Activated naive CD8-positive, alpha-beta T cell treated with anti-CD3 and anti-CD28 coated beads, Interleukin-2, amount 50 U/mL, for 24 hours (primary cell): ENCODE measurements at places on chromosomes 6 and 20.

GRCh38 chr20:9110916-9111432 lies 42.1 kb downstream of the PLCB4 start:
- no peaks in the 10 kb centered on the region for H3K36me3 ChIP-seq
- no peaks in the 10 kb centered on the region for H3K4me1 ChIP-seq
- H3K4me3 ChIP-seq, result no peak overlapping the region
- no peaks in the 10 kb centered on the region for H3K27me3 ChIP-seq
- DNase-seq, result no peak
- H3K27ac ChIP-seq, result no peak overlapping the region

- H3K4me1 ChIP-seq, result no peaks in the 10 kb centered on the region
- H3K27ac ChIP-seq, result no peak overlapping the region
- no peak overlapping the region for H3K4me3 ChIP-seq
- no peak for DNase-seq
Observed at GRCh38 chr20:62266340-62266739, 28.0 kb downstream of the OSBPL2 start.

- DNase-seq, result no peak
- H3K27ac ChIP-seq, result no peak overlapping the region
- H3K36me3 ChIP-seq, result no peaks in the 10 kb centered on the region
- H3K4me1 ChIP-seq, result no peaks in the 10 kb centered on the region
Observed at GRCh38 chr6:163738725-163739407, 324.3 kb downstream of the QKI start.

DNA sequence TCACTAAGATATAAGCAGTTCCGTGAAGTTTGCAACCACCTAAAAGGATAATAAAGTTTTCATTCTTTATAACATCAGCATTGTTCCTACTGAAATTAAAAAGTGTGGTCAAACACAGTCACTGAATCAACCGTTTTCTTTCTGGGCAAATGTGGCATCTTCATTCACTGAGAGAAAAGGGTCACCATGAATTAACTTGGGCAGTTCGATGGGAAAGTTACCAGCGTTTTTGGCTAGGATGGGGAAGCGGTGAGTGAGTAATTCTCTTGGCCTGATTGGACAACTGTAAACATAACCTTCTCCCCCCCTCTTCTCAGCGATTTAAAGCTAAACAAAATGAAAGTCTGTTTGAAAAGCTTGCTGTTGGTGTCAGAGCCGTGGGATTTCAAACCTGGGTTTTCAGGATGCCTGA lies 181.8 kb downstream of the SASH1 start:
- no peaks in the 10 kb centered on the region for H3K36me3 ChIP-seq
- H3K4me1 ChIP-seq, result peaks cover 15% of the 10 kb centered on the region
- peak overlapping the region; percentile 69 for H3K27ac ChIP-seq
- H3K4me3 ChIP-seq, result peak overlapping the region; percentile 17

GRCh38 chr6:112883095-112883494 lies 536.0 kb downstream of the RFPL4B start:
- DNase-seq, result no peak
- no peaks in the 10 kb centered on the region for H3K27me3 ChIP-seq
- no peaks in the 10 kb centered on the region for H3K4me1 ChIP-seq
- no peak overlapping the region for H3K4me3 ChIP-seq

GRCh38 chr6:158160932-158161539 lies 7.0 kb downstream of the SERAC1 start:
- peaks cover 21% of the 10 kb centered on the region for H3K4me1 ChIP-seq
- no peak overlapping the region for H3K4me3 ChIP-seq
- H3K27ac ChIP-seq, result no peak overlapping the region
- no peaks in the 10 kb centered on the region for H3K27me3 ChIP-seq
- DNase-seq, result no peak
- peaks cover 12% of the 10 kb centered on the region for H3K36me3 ChIP-seq

DNA sequence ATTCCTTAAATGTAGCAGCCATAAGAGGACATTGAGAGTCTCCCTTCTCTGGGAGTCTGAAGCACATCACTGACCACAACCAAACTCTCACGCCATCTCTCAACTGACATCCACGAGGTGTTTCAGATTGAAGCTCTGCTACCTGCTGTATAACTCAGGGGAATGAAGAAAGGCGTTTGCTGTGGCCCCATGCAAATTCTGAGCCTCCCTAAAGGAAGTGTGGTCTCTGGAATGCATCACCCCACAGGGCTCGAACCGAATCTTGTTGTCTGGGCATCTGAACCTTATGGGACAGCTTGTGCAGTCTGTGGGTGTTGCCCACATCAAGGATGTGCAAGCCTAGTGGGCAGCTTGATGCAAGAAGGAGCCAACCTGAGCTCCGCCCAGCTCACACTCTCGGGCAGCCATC lies 10.9 kb downstream of the PMEPA1 start:
- H3K4me3 ChIP-seq, result no peak overlapping the region
- no peaks in the 10 kb centered on the region for H3K36me3 ChIP-seq
- H3K4me1 ChIP-seq, result peaks cover 64% of the 10 kb centered on the region
- H3K27ac ChIP-seq, result peak overlapping the region; percentile 70
- DNase-seq, result no peak

DNA sequence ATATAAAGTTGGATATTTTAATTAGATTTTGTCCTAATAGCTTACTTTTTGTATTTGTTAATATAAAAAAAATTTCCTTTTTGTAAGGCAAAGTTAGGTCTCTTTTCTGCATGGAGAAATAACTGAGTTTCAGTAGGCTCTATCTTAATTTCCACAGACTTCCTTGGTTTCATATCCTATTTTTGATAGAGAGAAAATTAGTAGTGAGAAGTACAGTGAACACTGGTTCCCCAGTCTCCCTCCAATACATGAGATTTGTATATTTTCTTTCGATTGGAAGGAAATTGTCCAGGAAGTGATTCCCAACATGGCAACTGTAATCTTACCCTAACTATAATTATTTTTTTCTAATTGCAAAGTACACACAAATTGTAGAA lies 26.4 kb downstream of the TRIM27 start:
- peak overlapping the region; percentile 99 for H3K27ac ChIP-seq
- H3K4me1 ChIP-seq, result peaks cover 23% of the 10 kb centered on the region
- DNase-seq, result no peak
- H3K27me3 ChIP-seq, result peaks cover 4% of the 10 kb centered on the region

DNA sequence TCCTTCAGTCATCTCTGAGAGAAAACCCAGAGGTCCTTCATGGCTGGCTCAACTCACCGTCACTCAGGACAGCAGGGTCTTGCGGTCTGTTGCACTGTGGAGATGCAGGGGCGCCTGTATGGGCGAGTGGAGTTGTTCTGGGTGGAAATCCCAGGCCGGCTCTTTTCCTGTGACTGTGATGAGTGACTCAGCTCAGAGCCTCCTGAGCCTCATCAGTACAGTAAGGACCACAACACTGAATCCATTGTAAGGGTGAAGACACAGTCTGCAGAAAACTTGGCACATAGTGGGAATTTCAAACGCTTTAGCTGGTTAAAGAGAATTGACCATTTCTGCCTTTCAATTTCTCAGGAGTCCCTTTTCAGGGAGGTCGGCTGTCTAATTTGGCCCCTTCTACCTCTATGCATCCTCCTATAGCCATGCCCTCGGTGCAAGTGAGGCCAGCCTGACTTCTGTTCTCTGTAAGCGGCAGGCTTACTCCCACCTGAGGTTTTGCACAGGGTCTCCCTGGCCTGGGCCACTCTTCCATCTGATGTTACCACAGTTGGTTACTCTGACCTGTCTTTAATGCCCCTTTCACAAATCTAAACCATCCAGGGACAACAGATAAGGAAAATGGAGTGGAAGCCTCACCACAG lies 35.5 kb upstream of the TBXT start:
- H3K36me3 ChIP-seq, result no peaks in the 10 kb centered on the region
- no peak for DNase-seq
- peaks cover under 1% of the 10 kb centered on the region for H3K27me3 ChIP-seq
- no peak overlapping the region for H3K27ac ChIP-seq
- H3K4me1 ChIP-seq, result peaks cover 33% of the 10 kb centered on the region
- no peak overlapping the region for H3K4me3 ChIP-seq

DNA sequence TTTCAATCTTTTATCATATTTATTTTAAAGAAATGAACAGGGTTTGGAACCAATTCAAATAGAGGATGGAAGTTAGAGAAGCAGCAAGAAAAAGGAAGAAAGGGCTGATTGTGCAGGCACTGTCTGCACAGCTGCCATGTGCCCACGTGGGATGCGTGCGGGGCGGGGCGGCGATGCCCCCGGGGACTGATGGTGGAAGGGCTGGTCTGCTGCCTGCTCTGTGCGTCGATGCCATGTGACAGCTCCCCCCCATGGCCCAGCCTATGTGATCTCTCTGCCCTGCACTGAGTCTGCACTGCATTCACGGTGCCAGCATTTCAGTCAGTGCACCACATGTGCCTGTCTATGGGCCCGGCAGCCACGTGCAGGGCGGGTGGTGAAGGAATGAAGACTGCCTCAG lies 96.4 kb downstream of the IRF4 start:
- H3K4me3 ChIP-seq, result no peak overlapping the region
- H3K27ac ChIP-seq, result peak overlapping the region; percentile 99
- H3K4me1 ChIP-seq, result peaks cover 88% of the 10 kb centered on the region

- peaks cover 33% of the 10 kb centered on the region for H3K36me3 ChIP-seq
- H3K4me3 ChIP-seq, result no peak overlapping the region
- no peaks in the 10 kb centered on the region for H3K27me3 ChIP-seq
- H3K4me1 ChIP-seq, result peaks cover 81% of the 10 kb centered on the region
Observed at GRCh38 chr20:47574616-47575364, 73.1 kb downstream of the NCOA3 start.

GRCh38 chr6:70371454-70372105 lies 41.7 kb upstream of the FAM135A start:
- no peak overlapping the region for H3K27ac ChIP-seq
- peaks cover 19% of the 10 kb centered on the region for H3K27me3 ChIP-seq
- H3K36me3 ChIP-seq, result no peaks in the 10 kb centered on the region
- no peaks in the 10 kb centered on the region for H3K4me1 ChIP-seq
- H3K4me3 ChIP-seq, result no peak overlapping the region

DNA sequence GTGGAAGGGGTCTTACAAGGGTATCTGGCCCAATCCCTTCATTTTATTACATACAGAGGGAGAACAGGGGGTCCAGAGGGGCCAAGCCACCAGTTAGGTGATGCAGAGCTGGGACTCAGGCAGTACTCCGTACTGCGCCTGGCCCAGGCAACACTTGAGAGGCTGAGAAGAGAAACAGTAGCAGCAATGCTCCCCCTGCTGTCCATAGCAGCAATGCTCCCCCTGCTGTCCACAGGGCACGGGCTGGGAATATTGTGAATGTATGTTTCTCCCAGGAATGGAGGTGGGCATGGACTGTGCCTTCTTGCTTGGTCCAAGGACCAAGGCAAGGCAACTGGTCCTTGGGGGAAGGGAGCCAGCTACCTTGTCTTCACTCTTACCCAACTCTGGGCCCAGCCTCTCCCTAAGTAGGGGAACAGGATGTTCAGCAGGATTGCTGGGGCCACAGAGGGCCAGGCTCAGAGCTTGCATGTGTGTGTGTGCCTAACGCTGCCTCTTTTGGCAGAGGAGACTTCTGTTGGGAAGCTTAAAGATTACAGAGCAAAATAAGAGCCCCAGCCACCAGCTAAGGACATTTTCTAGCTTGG lies 14.8 kb upstream of the FAM83C start:
- H3K36me3 ChIP-seq, result peaks cover 8% of the 10 kb centered on the region
- H3K27me3 ChIP-seq, result no peaks in the 10 kb centered on the region
- no peak overlapping the region for H3K4me3 ChIP-seq
- H3K27ac ChIP-seq, result peak overlapping the region; percentile 93
- peaks cover 70% of the 10 kb centered on the region for H3K4me1 ChIP-seq

DNA sequence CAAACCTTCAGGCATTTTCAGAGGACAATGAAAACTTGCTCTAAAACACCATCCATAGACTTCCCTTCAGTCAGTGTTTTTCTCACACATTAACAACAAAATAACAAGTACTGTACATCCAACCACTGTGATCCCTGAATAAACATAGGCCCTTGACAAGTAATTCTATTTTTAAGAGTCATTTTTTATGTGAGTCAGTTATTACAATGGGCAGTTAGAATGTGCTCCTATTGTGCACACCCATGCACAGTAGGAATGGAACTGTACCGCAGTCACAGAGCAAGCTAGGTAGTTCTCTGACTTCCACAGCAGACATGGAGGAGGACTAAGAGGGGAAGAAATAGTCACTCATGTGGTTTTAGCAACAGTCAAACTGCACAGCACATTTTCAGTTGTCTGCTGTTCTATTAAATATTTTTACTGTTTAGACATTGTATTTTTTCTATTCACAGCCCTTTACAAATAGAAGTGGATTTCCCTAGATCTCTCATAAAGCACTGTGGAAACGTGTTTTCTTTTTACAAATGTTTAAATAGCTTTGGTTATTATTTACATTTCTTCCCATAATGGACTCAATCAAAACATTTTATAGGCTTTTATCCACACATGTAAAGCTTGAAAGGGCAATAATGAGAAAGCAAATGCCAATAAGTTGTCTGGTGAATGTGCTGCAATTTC lies 100.4 kb downstream of the JAG1 start:
- H3K4me1 ChIP-seq, result peaks cover 13% of the 10 kb centered on the region
- H3K36me3 ChIP-seq, result peaks cover 18% of the 10 kb centered on the region
- H3K4me3 ChIP-seq, result no peak overlapping the region
- DNase-seq, result no peak

DNA sequence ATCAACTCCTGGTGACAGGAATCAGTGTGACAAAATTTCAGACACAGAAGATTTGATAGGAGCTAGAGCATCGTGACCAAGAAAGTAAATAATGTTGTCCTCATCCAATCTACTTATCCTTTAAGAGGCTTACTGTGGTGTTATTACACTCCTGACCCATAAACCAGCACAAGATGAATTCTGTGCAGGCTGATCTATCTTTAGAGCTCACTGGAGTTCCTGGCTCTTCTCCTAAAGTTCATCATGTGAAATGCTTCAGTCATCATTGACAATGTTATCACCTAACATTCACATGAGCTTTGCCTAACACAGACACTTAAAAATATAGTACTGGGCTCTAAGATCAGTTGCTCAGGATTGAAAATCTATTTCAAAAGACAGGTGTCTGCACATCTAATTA lies 271.0 kb upstream of the HSF2 start:
- H3K4me3 ChIP-seq, result no peak overlapping the region
- no peak for DNase-seq
- no peaks in the 10 kb centered on the region for H3K27me3 ChIP-seq

- DNase-seq, result no peak
- peak overlapping the region; percentile 38 for H3K27ac ChIP-seq
- no peaks in the 10 kb centered on the region for H3K36me3 ChIP-seq
- H3K4me3 ChIP-seq, result no peak overlapping the region
- no peaks in the 10 kb centered on the region for H3K27me3 ChIP-seq
Observed at GRCh38 chr6:155493694-155494143, 38.1 kb upstream of the NOX3 start.

DNA sequence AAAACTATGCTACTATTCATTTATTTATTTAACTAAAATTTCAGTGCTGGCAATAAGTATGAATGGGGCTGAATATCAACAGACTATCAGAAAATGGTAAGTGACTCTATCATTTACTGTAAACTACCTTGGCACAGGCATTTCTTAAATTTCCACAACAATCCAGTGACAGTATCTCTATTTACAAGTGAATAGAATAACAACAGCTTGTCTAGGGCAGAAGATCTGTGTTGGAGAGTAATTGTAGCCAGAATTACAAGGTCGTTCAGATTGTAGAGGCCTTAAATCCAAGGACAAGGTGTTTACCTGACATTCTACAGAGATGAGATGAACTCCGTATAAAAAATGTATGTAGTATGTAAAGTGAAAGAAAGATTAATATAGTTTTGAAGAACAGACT lies 193.8 kb upstream of the SIM1 start:
- DNase-seq, result no peak
- H3K27ac ChIP-seq, result no peak overlapping the region
- H3K36me3 ChIP-seq, result peaks cover 10% of the 10 kb centered on the region
- H3K27me3 ChIP-seq, result no peaks in the 10 kb centered on the region
- no peak overlapping the region for H3K4me3 ChIP-seq
